Iris pigment epithelial cell (primary cell): ENCODE measurements at places on chromosomes 6 and 20.

- DNase-seq = no peak
Measured at GRCh38 chr6:168377484-168377855, 57.9 kb upstream of the DACT2 start.

DNA sequence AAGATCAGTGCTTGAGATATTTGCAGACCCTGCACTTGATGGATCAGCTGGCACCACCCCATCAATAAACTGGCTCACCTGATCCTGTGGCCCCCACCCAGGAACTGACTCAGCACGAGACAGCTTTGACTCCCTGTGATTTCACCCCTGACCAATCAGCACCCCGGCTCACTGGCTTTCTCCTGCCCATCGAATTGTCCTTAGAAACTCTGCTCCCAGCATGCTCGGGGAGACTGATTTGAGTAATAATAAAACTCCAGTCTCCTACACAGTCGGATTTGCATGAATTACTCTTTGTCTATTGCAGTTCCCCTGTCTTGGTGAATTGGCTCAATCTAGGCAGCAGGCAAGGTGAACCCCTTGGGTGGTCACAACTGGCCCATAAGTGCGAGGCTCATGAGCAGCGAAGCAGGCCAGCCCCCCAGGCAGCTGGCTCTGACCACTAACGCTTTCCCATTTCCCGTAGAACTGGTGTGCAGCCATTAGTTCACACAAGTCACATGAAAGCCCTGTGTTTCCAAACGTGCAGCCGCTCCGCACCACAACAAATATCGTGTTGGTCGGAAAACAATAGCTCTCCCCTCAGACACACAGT is 79.6 kb downstream of the RSPH3 start:
- DNase-seq = no peak

DNA sequence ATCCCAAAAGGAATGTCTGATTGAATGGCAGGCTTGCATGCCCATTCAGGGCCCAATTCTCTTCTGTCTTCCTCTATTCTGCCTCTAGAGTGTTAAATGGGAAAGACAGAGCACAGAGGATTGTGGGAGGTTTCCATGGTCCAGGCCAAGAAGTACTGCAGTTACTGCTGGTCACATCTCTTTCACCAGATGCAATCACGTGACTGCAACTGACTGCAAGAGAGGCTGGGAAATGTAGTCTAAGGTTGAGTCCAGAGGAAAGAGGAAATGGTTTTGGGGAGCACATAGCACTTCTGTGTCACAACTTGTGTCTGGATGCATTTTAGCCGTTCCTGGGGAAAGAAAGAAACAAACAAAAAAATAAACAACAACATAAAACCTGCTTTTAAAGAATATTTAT is 336.4 kb upstream of the BTBD3 start:
- DNase-seq = peak; percentile 26

- no peak for DNase-seq
Measured at GRCh38 chr6:143901885-143902750, 37.8 kb downstream of the ZC2HC1B start.

DNA sequence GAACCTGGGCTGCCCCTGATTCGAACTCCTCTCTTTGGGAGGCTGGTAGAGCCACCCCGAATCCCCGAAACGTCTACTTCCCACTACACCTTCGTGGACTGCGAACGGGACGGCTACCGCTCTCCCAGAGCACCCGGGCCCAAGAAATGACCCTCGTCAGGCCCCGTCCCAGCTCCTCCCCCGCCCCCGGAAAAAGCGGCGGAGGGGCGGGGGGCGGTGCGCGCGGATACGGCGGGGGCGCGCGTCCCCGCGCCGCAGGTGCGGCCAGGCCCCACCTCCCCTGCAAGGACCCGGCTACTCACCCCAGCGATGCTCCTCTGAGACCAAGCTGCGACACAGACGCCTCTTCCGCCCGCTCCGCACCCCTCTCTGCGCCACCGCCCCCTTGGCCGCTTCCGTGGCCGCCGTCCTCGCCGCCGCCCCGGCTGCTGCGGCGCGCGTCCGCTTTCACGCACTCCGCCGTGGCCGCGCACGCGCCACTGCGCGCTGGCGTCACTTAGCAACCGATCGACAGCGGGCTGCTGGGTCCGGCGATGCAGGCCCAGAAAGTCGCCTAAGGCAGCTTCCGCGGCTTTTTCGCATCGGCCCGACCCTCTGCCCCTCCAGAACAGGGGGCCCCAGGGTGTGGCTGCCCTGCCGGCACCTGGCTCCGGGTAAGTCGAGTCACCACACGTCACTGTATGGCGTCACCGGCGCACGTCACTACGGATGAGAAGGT is at the start of gene BTBD9:
Gene BTBD9, minus strand, starts transcription at position 432 of the 718 bp plus-strand sequence.
- DNase-seq = peak; percentile 84

DNA sequence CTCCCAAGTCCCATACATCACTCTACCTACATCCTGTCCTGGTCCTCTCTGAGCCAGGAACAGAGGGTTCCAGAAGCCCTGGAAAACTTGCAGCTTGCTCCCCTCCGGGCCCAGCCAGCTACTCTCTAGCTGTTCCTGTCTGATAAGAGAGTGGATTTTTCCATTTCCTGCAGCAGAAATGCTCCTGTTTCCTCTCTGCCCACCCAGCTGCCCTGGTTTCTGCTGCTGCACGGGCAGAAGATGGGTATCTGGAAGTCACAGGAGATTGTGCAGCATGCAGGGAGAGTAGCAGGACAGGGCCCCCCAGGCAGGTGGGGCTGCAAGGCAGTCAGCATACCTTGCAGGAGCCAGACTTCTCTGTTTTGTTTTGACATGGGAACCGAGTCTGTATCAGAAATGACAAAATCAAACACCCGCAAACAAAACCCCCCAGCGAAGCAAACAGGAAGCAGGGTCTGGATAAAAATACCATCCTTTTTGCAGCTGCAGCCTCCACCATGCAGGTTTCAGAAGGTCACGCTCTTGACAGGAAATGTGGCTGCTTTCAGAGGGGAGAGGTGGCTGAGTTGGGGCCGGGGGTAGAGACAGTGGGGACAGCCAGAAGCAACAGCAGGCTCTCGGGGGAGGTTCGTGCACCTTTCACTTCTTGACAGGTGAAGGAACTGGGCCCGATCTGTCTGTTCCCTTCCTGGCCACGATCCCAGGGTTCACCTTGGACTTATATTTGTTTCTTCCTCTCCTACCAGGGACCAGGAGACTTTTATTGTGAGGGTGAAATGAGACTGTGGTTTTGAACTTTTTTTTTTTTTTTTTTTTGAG is 50.8 kb upstream of the FAM83D start:
- DNase-seq = no peak

DNA sequence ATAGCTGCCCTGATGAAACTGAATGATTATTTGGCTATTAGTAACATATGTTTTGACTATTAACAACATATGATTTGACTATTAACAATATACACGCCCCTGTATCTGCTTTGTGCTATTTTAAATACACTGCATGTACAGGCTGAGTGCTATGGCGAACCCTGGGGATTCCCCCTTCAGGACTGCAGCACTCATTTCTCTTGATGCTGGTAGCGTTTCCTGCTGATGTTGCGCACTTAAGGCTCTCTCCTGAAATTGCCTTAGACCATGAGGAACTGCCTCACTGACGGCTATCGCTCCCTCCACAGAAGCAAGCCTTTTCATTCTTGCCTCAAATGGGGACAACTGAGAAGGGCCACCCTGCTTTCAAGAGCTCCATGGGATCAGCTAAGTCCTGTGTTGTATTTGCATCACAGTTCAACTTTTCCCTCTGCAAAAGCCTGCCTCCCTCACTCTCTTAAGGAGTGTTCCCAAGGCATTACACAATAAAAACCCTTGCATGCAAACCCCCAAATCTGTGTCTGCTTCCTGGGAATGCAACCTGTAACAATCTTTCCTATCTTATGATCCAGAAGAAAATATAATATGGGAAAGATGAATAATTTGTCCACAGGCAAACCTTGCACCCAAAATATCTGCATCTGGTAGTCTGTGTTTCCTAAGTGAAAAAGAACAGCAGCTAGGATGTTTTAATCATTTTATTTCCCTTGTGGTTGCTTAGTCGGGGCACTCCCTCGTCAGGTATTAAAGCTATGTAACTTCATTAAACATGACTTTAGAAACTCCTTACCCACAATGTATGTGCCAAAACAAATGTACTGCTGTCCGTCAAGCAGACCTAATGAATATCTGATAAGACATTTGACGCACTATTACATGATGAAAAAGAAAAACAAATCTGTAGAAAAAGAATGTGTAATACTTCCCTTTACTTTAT is 456.4 kb downstream of the COL12A1 start:
- peak; percentile 88 for DNase-seq

DNA sequence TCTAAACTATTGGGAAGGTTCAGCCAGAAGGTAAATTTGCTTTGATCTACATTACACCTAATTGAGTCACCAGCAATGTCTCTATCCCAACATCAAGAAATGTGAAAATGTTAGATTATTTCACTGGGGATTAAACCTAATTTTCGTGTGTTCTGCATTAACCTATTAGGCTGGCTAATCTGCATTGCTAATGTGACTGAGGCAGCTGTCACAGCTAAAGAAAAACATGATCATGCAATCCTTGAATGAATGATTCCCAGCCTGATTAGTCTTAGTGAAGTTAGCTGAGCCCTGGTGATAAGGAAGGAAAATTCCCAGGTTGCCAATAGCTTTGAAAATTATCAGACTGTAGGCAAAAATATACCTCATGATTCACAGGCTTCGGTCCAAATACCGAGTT is 135.3 kb downstream of the LINC00237 start:
- no peak for DNase-seq

GRCh38 chr20:8994045-8994444 is 74.8 kb upstream of the PLCB4 start:
- DNase-seq = no peak

DNA sequence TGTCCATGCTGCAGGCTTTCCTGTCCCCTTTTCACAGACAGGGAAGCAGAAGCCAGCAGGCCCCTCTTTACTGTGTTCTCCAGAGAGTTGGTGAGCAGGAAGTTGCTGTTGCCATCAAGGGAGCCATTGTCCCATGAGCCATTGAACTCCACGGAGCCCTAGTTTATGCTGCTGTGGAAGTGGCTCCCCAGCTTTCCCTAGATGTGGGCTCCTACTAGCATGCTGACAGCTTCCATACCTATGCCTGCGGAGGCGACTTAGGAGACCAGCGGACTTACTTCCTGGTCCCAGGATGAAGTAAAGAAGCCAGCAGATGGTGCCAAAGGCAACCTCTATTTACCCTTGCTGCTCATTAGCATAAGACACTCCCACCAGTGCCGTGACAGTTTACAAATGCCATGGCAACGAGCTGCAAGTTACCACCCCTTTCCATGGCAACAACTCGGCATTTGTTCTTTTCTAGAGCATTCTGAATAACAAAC is 30.8 kb upstream of the FKBP1A start:
- peak; percentile 85 for DNase-seq
